ENCODE measurements at places on chromosomes 5 and 9.

DNA sequence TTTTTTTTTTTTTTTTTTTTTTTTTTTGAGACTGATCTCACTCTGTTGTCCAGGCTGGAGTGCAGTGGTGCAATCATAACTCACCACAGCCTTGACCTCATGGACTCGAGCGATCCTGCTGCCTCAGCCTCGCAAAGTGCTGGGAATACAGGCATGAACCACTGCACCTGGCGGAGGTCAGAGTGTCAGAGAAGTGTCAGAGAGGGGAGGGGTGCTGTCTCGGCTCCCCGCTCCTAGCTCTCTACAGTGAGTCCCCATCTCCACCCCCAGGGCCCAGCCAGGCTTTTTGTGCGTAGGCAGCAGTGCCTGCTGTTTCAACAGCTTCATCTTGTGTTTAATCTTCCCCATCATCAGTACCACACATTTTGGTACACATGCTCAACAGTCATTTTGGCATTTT, 38.3 kb downstream of the SAR1B start:
- no peak for DNase-seq

- DNase-seq = peak; percentile 3
Observed at GRCh38 chr5:101678481-101679193, 617.4 kb downstream of the SLCO4C1 start.

DNA sequence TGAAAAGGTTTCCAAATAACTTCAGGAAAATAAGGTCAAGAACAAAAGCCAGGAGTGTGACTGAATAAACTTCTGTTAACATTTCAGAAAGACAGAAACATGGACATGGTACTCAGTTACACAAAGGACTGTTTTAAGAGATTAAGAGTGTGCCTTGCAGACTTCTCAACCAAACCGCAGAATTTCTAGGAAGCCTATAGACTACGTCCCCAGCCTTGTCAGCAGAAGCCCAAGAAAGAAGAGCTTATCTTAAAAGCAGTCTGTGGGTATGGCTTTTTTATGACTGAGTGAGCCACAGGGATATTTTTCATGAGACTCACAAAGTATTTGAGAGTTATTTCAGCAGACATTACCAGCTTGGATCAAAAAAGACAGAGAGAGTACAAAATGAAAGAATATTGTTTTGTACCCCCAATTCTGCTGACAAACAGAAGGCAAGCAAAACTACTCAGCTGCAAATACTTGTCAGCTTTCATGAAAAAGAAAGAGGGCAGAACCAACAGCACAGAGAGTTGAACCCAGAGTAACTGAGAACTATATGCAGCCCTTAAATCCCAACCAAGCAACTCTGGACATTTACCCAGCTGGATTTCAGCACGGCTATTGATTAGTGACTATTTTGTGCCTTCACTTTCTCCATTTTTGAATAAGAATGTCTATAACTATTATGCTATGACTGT, 711.0 kb upstream of the CTNND2 start:
- no peak for DNase-seq

- DNase-seq = no peak
Observed at GRCh38 chr5:103901885-103902284, 339.3 kb upstream of the NUDT12 start.

DNA sequence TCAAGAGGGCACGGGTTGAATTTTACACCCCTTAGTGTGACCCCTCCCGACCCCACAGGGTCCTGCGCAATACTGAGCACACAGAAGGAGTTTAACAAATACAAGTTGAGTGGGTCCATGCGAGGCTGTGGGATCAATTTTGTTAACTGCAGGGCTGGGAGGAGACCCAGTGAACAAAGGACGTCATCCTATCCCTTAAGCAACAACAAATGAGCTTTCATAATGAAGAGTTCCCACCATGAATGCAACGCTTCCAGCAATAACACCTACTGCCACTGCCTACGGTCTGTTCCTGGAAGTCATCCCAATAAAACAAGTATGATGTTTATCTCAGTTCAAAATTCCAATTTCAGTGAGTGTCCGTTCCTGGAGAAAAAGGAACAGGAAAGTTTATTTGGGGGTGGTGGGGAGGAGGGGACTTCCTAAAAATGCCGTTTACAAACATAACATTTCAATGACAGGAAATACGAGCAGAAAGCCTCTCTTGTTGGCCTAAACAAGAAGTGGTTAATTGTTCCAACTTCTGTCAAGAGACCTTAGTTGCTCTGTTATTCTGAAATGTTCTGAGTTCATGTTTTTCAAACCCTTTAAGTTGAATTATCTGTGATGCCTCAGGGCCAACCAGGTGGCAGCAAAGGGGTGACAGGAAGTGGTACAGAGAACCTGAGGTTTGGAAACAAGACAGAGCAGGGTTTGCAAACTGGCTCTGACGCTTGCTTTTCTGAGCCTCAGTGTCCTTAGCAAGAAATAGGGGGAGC, 65.8 kb upstream of the PLPP6 start:
- peak; percentile 32 for DNase-seq

- no peak for DNase-seq
Observed at GRCh38 chr5:174459071-174459702, 265.2 kb upstream of the MSX2 start.

DNA sequence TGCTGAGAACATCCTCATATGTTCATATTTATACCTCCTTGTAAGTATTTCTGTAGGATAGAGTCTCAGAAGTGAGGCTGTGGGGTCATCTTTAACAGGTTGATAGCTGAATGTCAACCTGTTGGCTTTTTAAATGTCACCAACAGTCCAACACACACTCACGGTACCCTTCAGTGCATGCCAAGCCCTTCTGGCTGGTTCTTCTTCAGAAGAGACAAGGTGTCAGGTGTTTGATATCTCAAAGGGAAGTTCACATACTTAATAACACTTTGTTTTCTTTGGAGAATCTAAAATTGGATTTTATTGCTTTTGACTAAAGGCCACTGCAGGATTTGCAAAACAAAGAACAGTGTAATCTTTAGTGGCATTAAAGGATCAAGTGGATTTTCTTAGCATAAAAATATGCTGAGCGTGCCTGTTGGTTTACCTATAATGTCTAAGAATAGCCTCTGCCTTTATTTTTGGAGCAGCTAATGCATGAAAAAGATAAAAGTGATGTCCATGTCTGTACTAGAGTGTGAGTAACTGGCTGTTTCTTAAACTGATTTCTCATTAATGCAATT, 58.2 kb downstream of the RGS3 start:
- no peak for DNase-seq

- DNase-seq = peak; percentile 50
Observed at GRCh38 chr9:97237951-97238889, 69.2 kb upstream of the CCDC180 start.

DNA sequence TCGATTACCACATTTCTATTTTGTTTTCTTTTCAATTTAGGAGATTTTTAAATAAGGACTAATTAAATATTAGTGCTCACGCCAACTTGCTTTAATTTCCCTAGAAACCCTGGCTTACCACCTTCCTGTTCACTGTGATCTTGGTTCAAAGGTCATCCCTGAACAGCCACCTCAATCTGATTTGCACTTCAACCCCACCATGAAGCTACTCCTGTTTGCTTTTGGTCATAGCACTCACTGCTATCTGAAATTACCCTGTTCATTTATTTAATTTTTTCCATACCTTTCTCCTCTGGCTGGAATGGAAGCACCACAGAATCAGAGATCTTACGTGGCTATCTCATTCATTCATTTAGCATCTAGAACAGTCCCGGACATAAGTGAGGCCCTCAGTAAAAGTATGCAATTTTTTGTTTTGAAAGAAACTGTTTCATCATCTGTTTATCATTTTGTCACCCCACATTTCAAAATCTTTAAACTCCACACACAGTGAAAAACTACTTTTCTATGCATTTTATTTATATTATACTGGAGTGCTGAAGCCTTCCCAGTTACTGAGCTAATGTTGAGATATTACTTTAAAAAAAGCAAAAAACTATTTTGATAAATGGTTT, 17.2 kb upstream of the ADAMTSL1 start:
- DNase-seq = no peak

DNA sequence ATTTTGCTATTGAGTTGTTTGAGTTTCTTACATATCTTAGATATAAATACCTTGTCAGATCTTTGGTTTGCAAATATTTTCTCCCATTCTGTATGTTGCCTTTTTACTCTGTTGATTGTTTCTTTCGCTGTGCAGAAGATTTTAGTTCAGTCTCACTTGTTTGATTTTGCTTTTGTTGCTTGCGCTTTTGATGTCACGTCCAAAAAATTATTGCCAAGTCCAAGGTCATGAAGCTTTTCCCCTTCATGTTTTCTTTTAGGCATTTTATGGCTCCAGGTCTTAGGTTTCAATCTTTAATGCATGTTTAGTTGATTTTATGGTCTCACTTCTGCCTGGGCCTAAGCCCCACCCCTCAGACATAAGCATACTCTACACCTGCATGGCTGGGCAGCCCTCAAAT, 131.5 kb upstream of the TNC start:
- DNase-seq = no peak

GRCh38 chr5:7717691-7718090, 133.2 kb downstream of the CFAP90 start:
- no peak for DNase-seq

- DNase-seq = no peak
Observed at GRCh38 chr5:93039888-93040287, 541.1 kb downstream of the NR2F1-AS1 start.

DNA sequence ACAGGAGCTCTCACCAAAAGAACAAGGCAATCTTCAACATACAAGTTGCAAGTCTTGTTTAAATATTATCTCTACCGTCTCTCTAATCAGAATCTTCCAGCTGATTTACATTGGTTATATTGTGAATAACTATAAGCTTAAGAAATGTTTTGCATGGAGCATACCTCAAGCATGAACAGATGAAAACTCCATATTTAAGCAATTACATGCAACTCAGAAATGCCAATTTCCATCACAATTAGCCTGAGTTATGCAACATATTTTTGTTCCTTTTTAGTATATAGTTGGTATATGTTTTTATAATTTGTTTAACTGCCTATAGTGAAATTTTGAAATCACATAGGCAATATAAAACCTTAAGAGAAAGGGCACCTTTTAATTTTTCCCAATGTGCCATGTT, 142.5 kb downstream of the DENND1A start:
- no peak for DNase-seq

GRCh38 chr5:75509956-75510355, 1.5 kb downstream of the CERT1 start:
- DNase-seq = no peak

DNA sequence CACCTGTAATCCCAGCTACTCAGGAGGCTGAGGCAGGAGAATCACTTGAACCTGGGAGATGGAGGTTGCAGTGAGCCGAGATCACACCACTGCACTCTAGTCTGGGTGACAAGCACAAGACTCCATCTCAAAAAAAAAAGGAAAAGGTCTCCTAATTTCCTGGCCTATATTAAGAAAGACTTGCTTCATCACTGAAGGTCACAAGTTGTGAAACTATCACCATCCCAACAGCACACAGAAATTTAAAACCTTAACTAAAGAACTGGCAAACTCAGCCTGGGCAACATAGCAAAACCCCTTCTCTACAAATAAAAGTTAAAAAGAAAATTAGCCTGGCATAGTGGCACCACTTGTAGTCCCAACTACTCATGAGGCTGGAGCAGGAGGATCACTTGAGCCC, 17.2 kb downstream of the FRMD3 start:
- no peak for DNase-seq

- DNase-seq = no peak
Observed at GRCh38 chr5:138468966-138469539, 3.8 kb downstream of the EGR1 start.

- DNase-seq = no peak
Observed at GRCh38 chr5:179610903-179611265, 12.6 kb downstream of the HNRNPH1 start.

- DNase-seq = no peak
Observed at GRCh38 chr9:83144492-83144891, 81.5 kb upstream of the RASEF start.

DNA sequence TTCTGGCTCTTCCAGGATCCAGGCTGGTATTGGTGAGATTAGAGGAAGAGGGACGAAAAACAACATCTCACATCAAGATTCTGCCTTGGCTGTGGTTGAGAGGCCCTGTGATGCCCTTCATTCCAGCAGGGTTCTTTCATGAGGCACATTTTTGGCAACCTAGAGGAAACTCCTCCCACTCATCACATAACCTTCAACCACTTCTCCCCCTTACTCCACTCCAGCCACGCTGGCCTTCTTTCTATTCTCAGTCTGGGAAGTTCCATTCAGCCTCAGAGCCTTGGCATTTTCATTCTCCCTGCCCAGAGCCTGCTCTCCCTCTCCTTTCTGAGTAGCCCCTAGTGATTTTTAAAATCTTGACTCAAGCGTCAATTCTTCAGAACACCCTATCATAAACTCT, 337.5 kb downstream of the ZSWIM6 start:
- no peak for DNase-seq

DNA sequence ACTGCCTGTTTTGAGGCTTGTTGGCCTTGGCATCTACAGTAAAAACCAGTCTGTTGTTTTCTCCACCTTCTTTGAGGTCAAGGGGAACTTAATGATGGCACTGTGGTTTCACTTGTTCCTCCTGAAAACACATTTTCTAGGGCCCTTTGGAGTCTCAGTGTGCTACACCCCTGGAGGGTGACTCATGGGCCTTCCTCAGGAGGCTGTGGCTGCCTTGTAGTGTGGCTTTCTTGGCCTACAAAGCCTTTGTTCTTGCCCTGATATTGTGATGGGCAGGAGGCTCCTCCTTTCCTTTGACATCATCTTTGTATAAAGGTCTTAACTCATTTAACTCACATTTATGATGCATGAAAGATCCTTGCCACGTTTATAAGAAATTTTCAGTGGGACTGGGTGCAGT, 56.3 kb upstream of the GPBP1 start:
- peak; percentile 26 for DNase-seq

- DNase-seq = no peak
Observed at GRCh38 chr9:83521411-83521810, 16.8 kb downstream of the FRMD3 start.

- no peak for DNase-seq
Observed at GRCh38 chr5:95822043-95822541, 434 bp downstream of the GLRX start.

- no peak for DNase-seq
Observed at GRCh38 chr5:134387443-134387842, 16.1 kb downstream of the UBE2B start.

- DNase-seq = no peak
Observed at GRCh38 chr9:35658968-35659220, 802 bp downstream of the CCDC107 start.

DNA sequence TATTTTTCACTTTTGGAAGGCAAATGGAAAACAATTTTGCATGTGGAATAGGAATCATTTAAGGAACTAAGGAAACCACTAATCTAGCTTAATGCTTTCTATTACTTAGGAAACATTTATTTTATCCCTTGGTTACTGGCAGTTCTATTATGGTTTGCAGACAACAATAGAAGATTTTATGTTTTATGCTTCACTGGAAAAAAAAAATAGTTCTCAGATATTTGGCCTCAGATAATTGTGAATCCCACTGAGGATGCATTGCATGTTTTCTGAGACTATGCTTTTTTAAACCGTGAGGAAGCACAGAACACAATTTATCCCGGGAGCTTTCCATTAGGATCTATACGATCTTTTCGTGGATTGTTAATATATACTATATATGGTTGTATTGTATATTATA, 356.9 kb downstream of the CSNK1G3 start:
- DNase-seq = no peak

DNA sequence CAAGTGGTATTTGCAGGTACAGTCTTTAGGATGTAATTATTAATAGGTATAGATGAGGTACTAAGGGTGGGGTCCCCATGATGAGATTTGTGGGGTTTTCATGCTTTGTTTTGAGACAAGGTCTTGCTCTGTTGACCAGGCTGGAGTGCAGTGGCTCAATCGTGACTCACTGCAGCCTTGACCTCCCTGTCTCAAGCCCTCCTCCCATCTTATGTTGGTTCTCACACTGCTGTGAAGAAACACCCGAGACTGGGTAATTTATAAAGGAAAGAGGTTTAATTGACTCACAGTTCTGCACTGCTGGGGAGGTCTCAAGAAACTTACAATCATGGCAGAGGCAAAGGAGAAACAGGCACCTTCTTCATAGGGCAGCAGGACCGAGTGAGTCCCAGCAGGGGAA, 217.5 kb downstream of the CDK5RAP2 start:
- DNase-seq = no peak
